ENCODE measurements at places on chromosomes 6 and 20.

- no peak for DNase-seq
These were observed 189.7 kb downstream of the COL9A1 start for GRCh38 chr6:70113171-70113570.

DNA sequence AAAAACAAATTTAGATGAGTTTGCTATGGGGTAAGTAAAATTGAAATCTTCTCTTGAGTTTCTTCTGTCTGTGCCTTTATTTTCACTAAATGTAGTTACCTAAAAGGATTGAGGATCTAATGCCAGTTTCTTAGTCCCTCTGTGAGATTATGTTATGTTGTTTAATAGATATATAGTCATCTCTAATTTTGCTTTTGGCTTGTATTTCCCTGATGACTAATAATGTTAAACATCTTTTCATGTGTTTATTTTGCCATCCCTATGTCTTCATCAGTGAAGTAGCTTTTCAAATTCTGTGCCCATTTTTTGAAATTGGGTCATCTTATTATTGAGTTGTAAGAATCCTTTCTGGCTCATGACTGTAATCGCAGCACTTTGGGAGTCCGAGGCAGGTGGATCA, 13.7 kb downstream of the QRSL1 start:
- no peak for DNase-seq

DNA sequence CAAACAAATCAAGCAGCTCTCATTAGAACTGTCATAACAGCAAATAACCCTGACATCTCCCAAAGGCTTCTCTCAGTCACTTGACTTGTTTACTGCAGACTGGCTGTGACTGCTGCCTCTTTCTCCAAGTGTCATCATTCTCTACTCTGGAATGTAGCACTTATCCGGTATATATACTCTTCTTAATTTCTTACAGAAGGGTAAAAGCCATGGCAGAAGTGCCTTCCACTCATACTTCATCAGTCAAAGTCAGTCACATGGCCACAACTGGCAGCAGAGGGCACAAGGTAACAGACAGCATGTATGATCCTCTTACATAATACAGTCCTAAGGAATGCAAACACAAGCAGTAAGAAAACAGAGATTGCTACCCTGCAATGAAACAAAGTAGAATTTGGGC, 9.3 kb downstream of the NAPB start:
- peak; percentile 50 for DNase-seq

DNA sequence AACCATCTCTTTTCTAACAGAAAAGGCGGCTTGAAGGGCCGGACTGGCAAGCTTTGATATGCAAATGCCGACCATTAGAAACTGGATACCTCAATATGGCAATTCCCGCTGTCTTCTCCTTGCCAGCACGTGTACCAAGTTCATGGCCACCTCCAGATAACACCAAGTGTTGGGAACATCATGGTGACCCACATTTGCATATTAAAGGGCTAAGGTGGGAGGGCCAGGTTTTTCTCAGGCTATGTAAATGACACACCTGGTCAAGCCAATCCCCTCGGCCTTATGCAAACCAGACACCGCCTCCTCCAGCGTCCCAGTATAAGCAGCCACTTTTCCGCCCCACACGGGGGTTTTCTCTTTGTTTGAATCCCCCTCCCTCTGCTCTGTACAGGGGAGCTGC, 110.7 kb downstream of the DACT2 start:
- no peak for DNase-seq

DNA sequence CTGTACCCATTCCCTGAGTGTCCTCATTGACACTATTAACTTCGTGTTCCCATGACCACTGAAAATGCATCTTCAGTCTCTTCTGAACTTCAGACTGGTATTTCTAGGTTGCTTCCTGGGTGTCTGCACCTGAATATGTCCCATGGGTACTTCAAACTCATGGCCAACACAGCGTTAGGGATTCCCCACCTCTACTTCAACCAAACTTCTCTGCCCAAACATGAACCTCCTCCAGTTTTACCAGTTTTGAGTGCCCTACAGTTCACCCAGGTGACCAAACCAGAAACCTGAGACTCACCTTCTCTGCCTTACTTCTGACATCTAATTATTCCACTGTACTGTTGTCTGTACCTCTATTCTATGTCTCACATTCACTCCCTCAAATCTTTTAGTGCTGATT, 99.5 kb upstream of the SUPT3H start:
- DNase-seq = no peak

DNA sequence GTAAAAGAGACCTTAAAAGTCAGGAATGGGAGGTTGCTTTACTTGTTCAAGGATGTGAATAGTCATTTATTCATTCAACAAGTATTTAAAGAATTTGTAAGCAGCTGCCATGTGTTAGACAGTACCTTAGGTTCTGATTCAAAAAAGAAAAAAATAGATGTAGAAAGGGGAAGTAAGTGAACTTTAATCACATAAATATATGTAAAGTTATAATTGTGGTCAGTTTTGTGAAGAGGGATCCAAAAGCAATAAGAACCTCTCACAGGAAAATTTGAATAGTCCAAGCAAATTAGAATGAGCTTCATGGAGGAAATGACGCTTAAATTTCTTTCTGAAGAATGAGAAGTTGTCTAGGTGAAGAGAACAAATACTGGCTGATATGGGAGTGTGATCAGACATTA, 596.1 kb upstream of the CITED2 start:
- no peak for DNase-seq

- DNase-seq = no peak
These were observed 139.0 kb downstream of the EYA2 start for GRCh38 chr20:47033665-47034064.

GRCh38 chr6:7230956-7231713, 81.9 kb downstream of the SSR1 start:
- no peak for DNase-seq

DNA sequence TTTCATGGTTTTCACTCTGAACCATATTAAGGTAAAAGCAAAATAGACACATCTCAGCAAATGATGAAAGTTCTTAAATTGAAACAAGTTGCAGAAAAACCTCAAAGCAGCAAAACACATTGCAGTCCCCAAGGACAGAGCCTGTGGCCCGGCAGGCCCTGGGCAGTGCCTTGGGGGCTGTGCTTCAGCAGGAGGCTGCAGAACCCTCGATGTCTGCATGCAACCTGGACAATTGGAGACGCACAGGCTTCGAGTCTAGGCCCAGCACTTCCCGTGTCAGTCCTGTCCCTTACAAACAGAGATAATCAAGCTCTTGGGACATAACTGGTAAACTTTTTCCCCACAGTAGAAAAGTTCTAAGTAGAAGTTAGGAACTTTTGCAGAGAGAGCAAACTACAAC, 9.2 kb downstream of the PYGB start:
- no peak for DNase-seq

- no peak for DNase-seq
These were observed 93.1 kb upstream of the HEY2 start for GRCh38 chr6:125656287-125656870.

DNA sequence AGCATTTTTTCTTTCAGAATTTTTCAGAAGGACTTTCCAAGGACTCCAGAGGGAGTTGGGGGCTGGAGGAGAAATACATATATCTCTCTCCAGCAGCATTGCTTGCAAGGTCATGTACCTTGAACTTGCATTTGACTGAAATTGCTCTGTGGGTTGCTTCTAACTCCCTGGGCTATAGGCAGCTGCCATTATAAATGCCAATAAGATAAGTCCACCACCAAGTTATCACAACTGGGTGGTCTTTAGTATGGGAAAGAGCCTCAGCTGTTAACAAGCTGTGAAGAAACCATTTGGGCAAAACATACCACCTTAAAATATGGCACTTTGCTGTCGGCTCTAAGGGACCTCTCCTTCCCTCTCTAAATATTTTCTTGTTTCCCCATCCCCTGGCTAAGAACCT, 20.9 kb upstream of the CITED2 start:
- no peak for DNase-seq

- peak; percentile 43 for DNase-seq
These were observed 851 bp downstream of the SNX5 start for GRCh38 chr20:17967521-17968365.

GRCh38 chr20:10225439-10226060, 6.9 kb downstream of the SNAP25 start:
- DNase-seq = peak; percentile 50

GRCh38 chr6:102759415-102759814, 1365.9 kb downstream of the GRIK2 start:
- no peak for DNase-seq

DNA sequence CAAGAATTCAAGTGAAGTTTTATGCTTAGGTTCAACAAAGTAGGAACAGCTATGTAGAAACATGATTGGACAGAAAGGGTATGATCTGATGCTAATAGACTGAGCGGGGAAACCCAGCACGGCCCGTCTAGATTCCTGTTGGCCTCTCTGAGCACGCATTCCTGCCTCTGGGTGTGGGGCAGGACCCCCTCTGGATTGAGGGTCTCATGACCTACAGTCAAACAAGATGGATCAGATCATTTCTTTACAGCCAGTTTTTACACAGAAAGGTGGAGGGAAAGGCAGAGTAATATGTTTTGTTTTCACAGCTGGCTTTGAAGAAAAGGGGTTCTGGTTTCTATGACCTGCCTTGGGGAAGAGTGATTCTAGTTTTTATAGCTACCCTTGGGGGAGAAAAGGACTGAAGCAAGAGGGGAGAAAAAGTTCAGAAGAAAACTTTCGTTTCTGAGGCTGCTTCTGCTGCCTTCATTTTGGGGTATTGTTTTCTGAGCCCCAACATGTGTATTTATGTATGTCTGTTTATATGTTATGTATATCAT, 99.6 kb upstream of the SLC22A16 start:
- DNase-seq = no peak

- DNase-seq = peak; percentile 37
These were observed at the start of gene GID8 for GRCh38 chr20:62938105-62938888. Gene GID8 (plus strand): TSS chr20:62938147. CDS start chr20:62941503, 3,356 bp downstream.

DNA sequence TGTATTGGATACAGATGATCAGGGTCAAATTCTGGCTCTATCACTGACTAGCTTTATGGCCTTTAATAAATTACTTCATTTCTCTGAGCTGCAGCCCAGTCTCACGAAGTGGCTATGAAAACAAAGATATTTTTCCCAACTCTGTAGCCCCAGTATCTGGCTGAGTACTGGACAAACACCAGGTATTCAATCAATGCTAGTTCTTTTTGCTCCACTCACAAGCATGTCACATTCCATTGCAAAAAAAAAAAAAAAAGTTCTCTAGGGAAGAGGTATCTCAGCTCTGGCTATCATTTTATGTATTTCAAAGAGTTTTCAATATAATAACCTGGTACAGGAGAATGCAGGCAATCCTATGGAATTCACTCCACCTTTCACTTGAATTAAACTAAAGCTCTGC, 3.1 kb downstream of the CHD6 start:
- DNase-seq = no peak

GRCh38 chr6:105537981-105538578, 135.2 kb upstream of the PREP start:
- no peak for DNase-seq

DNA sequence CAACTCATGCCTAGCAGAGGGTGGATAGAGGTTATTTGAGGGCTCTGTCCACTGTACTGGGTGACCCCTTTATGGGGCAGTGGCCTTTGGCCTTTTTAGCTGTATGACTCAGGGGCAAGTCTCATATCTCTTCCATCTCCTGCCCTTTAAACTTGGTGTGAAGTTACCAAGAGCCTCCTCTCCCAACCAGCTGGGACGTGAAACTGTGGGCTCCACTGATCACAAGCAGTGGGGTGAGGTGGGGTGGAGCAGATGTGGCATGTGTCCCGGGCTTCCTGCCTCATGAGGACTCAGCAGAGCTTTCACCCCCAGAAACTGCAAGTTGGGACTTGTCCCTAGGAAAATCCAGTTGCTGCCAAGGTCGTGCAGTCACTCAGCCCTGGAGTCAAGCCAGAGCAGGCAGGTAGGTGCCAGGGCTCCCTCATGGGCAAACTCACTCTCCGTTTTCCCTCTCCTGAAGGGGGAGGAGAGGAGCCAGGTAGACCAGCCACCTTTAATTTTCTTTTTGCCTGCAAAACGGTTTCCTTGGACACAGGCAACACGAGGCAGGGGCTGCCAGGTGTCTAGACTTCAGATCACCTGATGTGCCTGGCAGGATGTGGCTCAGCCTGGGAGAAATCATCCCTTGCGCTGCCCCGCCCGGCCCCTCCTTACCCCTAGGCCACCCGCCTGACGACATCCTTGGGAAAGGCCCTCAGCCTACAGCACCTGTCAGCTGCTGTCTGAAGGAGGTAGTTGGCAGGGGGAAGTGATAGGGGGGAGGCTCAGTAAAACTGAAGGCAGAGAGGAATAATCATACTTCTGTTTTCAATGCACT, 4.0 kb downstream of the CDKN1A start:
- no peak for DNase-seq

- no peak for DNase-seq
These were observed 765.0 kb downstream of the HDGFL1 start for GRCh38 chr6:23334360-23334759.

DNA sequence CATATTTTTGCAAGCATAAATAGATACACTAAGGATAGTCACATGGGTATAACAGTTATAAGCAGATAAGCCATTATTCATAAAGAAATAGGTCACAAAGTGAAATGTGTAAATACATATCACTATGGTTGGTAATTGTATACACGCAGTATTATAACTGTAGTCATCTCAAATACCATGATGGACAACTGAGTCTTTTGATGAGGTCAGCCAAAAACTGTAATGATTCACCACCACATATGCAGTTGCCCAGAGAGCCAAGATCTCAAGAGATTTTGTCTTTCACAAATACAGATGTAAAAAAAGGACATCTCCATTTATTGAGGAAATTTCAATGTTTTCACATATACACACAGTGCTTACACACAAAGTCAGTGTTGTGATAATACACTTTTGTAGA, 28.3 kb downstream of the ZNF292 start:
- no peak for DNase-seq

GRCh38 chr6:150177952-150178520, 35.2 kb downstream of the PPP1R14C start:
- no peak for DNase-seq

GRCh38 chr20:45752746-45753145, 30.6 kb downstream of the SPINT4 start:
- no peak for DNase-seq

DNA sequence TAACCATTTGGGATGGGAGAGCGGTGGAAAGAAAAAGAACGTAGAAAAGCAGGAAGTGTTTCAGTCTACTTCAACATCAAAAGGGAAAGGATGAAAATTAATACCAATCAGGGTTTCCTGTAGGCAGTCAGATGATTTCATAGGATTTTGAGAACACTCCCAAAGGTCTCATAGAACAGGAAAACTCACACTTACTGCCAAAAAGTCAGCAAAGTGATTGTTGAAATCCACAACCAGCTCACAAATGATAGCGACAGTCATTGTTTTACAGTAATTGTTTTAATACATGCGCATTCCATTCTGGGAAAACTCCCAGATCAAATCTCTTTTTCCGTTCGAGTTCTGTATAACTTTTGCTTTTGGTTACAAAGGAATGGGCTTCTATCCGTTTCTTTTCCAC, 5.3 kb upstream of the CNKSR3 start:
- no peak for DNase-seq

- DNase-seq = no peak
These were observed 20.5 kb downstream of the GCLC start for GRCh38 chr6:53524455-53524815.

DNA sequence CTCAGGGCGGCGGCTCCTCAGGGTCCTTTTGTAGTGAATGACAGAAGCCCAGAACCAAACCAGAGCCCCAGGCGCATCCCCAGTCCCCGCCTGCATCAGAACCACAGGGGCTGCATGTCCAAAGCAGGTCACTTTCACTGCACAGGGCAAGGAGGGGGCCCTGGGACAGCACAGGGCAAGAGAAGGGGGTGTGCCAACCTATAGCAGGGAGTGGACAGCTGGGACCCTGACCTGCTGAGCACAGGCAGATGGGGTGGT, 501.4 kb downstream of the PREX1 start:
- DNase-seq = no peak
